EH (cell line): ENCODE measurements at places on chromosomes 6 and 20.

- no peak for DNase-seq
These were observed 14.3 kb downstream of the SERPINB6 start for GRCh38 chr6:2956930-2957685.

DNA sequence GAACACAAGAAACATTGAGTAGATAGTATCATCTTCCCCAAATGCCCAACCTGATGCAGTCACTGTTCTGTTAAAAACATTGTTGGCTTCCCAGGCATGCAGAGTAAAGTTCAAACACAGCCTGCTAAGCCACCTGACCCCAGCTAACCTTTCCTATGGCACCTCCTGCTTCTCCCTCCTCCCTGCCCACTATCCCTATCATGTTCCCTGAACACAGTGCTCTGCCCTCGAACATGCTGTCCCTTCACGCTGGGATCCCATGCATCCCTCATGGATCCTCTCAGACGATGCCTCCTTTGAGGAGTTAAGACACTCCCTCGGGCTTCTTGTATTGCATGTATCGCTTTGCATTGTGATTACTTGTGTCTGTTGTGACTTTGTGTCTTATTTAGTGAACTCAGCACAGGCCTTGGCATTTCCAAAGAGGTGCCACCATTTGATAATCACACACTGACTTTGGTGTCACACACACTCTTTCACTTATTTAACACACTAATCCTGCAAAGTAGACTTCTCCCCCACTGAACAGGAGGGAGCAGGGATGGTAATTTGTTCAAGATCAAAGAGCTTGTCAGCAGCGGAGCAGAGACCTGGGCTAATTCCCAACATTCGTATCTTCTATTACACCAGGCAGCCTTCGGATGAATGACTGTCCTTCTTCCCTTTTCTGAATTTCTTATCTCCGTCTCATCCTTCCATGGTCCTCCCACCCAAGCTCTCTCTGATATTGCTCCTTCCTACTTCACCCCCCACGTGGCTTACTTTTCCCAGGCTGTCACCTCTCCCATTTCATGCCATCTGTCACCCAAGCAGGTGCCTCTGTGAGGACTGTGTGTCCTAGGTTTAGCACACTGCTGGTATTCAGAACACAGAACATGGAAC is 28.3 kb upstream of the SMIM29 start:
- DNase-seq: no peak

DNA sequence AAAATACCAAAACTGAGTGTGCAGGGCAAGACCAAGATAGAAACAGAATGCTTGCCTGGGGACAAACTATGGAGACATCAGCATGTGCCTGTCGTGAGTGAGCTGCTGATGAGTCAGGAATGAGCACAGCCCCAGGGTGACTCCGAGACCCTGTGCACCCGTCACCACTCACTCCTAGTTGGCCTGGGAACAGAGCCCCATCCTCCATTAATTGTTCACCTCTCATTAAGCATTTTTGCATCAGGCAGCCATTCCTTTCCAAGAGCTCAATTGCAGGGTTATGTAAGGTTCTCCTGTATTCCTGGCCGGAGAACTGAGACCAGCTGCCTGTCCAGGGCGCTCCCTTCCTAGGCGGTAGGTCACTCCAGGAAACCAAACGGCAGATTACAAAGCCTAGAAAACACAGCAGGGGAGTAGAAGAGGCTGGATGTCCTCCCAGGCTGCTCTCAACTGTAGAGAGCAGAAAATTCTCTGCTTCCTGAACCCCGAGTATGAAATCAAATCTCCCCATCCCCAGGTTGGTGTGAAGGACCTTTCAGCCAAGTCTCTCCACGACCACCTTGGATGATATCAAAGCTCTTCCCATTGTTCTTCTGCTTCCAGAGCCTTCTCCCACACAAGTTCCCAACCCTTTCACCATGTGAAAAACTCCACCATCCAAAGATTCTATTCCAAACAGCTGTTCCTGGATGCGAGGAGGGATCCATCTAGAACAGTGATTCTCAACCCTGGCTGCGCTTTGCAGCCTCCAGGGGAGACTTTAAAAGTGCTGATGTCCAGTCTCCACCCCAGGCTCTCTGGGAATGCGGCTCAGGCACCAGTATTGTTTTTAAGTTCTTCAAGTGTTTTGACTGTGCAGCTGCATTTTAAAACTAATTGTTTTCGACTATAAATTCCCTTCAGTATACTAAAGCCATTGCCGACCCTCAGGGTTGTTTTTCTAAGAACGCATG is 532.6 kb upstream of the JARID2 start:
- peak; percentile 99 for DNase-seq

GRCh38 chr6:43742931-43743632 is 26.9 kb upstream of the VEGFA start:
- DNase-seq: no peak

GRCh38 chr6:138673346-138674014 is 100.1 kb upstream of the CCDC28A start:
- DNase-seq: no peak
